ENCODE measurements at places on chromosomes 3 and 15. TPM values are rescaled to one million over a fixed set of nuclear protein-coding genes. Genes with fewer than 3 reads are reported as not detected.
A peak's percentile ranks its signal among the peaks of the same experiment; 100 is the strongest.

The MESP2 gene
- total RNA-seq, result 0.16 TPM

DNA sequence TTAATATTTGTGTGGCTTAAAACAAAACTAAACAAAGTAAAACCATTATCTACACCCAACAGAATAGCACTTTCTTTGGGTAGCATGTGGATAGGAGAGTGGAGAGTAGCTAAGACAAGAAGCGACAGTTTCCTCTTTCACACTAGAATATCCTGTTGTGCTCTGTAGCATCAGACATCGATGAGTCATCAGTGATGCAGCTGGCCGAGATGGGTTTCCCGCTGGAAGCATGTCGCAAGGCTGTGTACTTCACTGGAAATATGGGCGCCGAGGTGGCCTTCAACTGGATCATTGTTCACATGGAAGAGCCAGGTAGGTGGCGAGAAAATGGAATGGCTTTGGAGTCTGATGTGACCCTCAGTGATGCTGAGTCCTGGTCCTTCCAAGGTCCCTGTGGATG, 108.1 kb downstream of the USP13 start:
- no peak for DNase-seq

GRCh38 chr15:93026380-93026817, 62.6 kb downstream of the RGMA start:
- DNase-seq, result no peak

The TLR9 gene
- not detected for total RNA-seq

GRCh38 chr3:58722561-58722960, 56.0 kb upstream of the FAM3D start:
- DNase-seq, result no peak

- peak; percentile 35 for DNase-seq
These were observed 48.7 kb downstream of the CNOT10 start for GRCh38 chr3:32733631-32734229.

The KIF15 gene
- total RNA-seq, result 26.2 TPM
